Right atrium auricular region (tissue), 2 donors: ENCODE measurements at places on chromosomes 7 and 10. TPM values are rescaled to one million over a fixed set of nuclear protein-coding genes. Genes with fewer than 3 reads are reported as not detected.

- H3K36me3 ChIP-seq = no peaks in the 10 kb centered on the region
- no peak overlapping the region for H3K27ac ChIP-seq
- no peaks in the 10 kb centered on the region for H3K27me3 ChIP-seq
- H3K4me1 ChIP-seq = no peaks in the 10 kb centered on the region
- H3K4me3 ChIP-seq = no peak overlapping the region
Measured at GRCh38 chr10:7484456-7485243, 73.8 kb upstream of the SFMBT2 start.

DNA sequence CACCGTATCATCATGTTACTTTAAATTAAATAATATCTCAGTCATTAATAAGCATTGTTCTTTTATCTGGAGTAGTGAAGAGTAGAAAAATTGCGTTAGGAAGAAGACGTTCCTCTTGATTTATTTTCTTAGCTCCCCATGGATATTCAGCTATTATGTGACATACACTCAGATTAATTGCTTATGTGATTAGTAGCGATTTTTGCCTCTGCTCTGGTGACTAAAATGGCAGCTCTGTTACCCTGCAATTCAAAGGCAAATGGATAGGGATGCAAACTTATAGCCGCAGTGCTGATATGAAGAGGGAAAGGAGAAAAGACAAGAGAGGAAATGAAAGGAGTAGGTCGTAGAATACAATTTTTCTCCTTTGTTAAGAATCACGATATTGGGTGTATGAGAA, 188.4 kb upstream of the MALRD1 start:
- no peaks in the 10 kb centered on the region for H3K36me3 ChIP-seq
- DNase-seq = no peak
- H3K4me3 ChIP-seq = no peak overlapping the region
- no peak overlapping the region for H3K27ac ChIP-seq
- H3K27me3 ChIP-seq = no peaks in the 10 kb centered on the region

GRCh38 chr7:43118313-43118712, 5.9 kb downstream of the HECW1 start:
- H3K4me1 ChIP-seq = peaks cover 8% of the 10 kb centered on the region
- H3K27me3 ChIP-seq = peaks cover 11% of the 10 kb centered on the region
- no peak overlapping the region for H3K27ac ChIP-seq

- no peak overlapping the region for H3K4me3 ChIP-seq
- H3K27me3 ChIP-seq = no peaks in the 10 kb centered on the region
- H3K36me3 ChIP-seq = no peaks in the 10 kb centered on the region
- H3K4me1 ChIP-seq = no peaks in the 10 kb centered on the region
- no peak for DNase-seq
Measured at GRCh38 chr10:557792-558328, 131.6 kb downstream of the DIP2C start.

- no peaks in the 10 kb centered on the region for H3K4me1 ChIP-seq
- no peak overlapping the region for H3K4me3 ChIP-seq
- no peaks in the 10 kb centered on the region for H3K27me3 ChIP-seq
- H3K27ac ChIP-seq = no peak overlapping the region
Measured at GRCh38 chr10:43153901-43154300, 15.7 kb downstream of the CSGALNACT2 start.

- peaks cover 32% of the 10 kb centered on the region for H3K4me1 ChIP-seq
- no peak for DNase-seq
- no peaks in the 10 kb centered on the region for H3K36me3 ChIP-seq
- no peak overlapping the region for H3K4me3 ChIP-seq
Measured at GRCh38 chr7:17040716-17041115, 158.9 kb upstream of the AGR3 start.

DNA sequence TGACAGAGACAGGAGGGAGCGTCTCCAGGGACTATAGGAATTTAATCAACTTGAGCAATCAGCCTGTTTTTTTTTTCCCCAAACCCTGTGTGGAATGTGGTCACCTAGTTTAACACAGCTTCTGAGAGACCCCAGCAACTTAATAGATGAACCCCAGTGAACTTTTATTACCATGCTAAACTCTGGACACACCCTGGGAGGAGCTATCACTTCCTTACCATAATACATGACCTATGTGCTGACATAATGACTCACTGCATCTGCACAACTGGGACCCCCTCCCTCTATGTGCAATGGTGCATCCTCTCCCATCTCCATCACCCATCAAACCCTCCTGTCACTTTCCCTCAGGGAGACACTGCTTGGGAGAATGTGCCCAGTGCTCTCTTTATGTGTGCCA, 83.7 kb downstream of the EPC1 start:
- no peaks in the 10 kb centered on the region for H3K27me3 ChIP-seq
- H3K27ac ChIP-seq = no peak overlapping the region
- no peak for DNase-seq
- H3K4me1 ChIP-seq = no peaks in the 10 kb centered on the region
- no peak overlapping the region for H3K4me3 ChIP-seq

DNA sequence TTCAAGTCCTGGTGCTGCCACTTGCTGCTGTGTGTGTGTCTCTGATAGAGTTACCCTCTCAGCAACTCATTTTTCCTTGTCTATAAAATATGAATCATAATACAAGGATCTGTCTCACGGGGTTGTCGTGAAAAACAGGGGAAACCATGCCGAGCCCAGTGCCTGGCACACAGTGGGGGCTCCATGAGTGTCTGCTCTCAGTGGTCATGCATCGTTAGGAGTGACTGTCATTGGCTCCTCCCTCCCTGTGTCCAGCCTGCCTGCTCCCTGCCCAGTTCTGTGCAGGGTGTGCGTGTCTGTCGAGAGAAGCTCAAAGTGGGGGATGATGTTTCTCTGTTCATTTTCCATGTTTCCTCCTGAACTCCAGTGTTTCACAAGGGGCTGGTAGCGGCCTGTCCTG, 83.6 kb upstream of the LRRC4 start:
- no peaks in the 10 kb centered on the region for H3K27me3 ChIP-seq
- no peak overlapping the region for H3K4me3 ChIP-seq
- DNase-seq = peak; percentile 46
- no peaks in the 10 kb centered on the region for H3K36me3 ChIP-seq

- no peak overlapping the region for H3K4me3 ChIP-seq
- H3K27me3 ChIP-seq = no peaks in the 10 kb centered on the region
- H3K4me1 ChIP-seq = no peaks in the 10 kb centered on the region
- H3K36me3 ChIP-seq = no peaks in the 10 kb centered on the region
- no peak overlapping the region for H3K27ac ChIP-seq
- no peak for DNase-seq
Measured at GRCh38 chr10:116029826-116030225, 243.2 kb downstream of the GFRA1 start.

- DNase-seq = no peak
- no peaks in the 10 kb centered on the region for H3K27me3 ChIP-seq
- no peak overlapping the region for H3K27ac ChIP-seq
- no peaks in the 10 kb centered on the region for H3K36me3 ChIP-seq
- no peaks in the 10 kb centered on the region for H3K4me1 ChIP-seq
Measured at GRCh38 chr7:111101856-111102646, 11.1 kb downstream of the LRRN3 start.

DNA sequence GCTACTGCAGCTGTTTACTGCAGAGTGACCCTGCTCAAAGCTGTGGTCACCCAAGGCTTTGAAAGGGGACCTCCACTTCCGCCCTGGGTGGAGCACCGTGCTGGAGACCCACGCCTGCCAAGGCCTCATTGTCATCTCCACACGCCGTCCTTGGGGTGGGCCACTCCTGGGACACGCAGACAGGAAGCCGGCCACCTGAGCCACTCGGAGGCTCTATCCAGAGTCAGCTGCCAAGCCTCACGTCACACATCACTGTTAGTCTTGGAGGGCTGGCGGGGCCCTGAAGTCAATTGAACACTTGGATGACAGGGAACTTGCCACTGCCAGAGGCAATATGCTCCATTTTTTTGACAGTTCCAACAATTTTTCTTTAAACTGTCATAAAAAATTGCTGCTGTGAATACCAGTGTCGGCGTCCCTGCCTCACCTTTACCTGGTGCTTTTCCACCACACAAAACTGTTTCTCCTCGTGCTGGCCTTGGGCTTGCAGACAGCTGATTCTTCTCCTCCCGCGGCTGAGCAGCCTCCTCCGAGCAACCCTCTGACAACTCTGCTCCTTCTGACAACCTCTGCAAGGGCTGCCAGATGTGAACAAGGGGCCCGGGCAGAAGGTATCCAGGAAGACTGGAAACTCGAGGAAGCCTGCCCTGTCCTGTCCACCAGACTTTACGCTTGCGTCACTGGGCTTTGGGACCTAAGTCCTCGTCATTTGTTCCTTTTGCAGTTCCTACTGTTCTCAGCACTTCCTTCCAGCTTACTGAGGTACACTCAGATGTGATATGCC, 81.9 kb downstream of the EGFR start:
- H3K4me3 ChIP-seq = no peak overlapping the region
- peak overlapping the region; percentile 87 for H3K27ac ChIP-seq
- peak; percentile 90 for DNase-seq
- H3K27me3 ChIP-seq = no peaks in the 10 kb centered on the region
- no peaks in the 10 kb centered on the region for H3K36me3 ChIP-seq
- H3K4me1 ChIP-seq = peaks cover 55% of the 10 kb centered on the region

DNA sequence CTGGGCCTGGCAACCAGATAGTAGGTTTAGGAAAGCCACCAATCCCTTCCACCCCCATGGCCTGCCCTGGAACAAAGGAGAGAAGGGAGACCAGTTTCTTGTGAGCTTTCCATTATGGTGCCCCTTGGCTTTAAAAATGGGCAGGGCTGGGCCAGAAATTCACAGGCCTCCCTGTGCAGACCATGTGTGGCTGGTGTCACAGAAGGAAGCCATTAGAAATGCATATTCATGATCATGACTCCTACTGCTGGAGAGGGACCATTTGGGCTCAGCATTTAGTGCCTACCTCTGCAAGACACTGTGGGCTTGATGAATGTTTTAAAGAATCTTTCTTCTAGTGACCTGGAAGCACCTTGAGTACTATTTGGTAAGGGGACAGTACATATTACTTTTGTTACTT, 108.3 kb downstream of the HECW1 start:
- no peaks in the 10 kb centered on the region for H3K27me3 ChIP-seq
- no peak overlapping the region for H3K4me3 ChIP-seq
- no peaks in the 10 kb centered on the region for H3K36me3 ChIP-seq
- no peak for DNase-seq
- H3K27ac ChIP-seq = no peak overlapping the region
- no peaks in the 10 kb centered on the region for H3K4me1 ChIP-seq

DNA sequence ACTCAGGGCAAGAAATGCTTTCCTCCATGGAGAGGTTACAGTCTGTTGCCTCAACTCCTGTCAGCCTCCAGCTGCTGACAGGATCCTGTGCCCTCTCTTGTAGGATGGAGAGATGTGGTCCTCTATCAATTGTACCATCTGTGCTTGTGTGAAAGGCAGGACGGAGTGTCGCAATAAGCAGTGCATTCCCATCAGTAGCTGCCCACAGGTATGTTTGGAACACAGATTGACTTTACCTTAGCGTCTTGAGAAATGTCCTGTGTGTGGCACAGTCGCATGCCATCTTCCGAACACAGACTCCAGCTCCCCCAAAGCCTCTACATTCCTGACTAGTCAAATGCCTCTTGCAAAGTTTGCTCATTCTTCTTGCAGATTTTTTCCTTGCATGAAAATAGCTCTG, 152.6 kb downstream of the BMPER start:
- no peak for DNase-seq
- H3K4me3 ChIP-seq = no peak overlapping the region
- no peaks in the 10 kb centered on the region for H3K4me1 ChIP-seq
- H3K27ac ChIP-seq = no peak overlapping the region
- H3K27me3 ChIP-seq = no peaks in the 10 kb centered on the region

DNA sequence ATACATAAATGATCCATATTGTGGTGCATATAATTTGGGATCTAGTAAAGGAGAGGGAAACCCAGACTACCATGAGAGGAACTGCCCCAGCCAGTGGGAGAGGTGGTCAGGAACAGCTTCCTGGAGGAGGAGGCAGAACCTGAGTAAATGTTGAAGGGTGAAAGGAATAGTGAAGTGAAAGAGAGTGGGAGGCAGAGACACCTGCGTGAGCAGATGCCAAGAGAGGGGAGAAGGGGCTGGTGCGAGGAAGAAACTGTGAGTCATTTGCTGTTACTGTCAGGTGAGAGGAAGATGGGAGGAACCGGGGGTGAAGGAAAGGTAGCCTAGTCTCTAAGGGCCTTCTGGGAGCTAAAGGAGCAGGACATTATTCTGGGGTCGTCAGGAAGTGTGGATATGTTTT, 294.8 kb downstream of the GRID1 start:
- peak; percentile 43 for DNase-seq
- H3K4me1 ChIP-seq = no peaks in the 10 kb centered on the region
- H3K27ac ChIP-seq = no peak overlapping the region
- no peaks in the 10 kb centered on the region for H3K36me3 ChIP-seq
- H3K27me3 ChIP-seq = no peaks in the 10 kb centered on the region
- H3K4me3 ChIP-seq = no peak overlapping the region

- no peaks in the 10 kb centered on the region for H3K27me3 ChIP-seq
- H3K4me3 ChIP-seq = no peak overlapping the region
- H3K4me1 ChIP-seq = no peaks in the 10 kb centered on the region
Measured at GRCh38 chr7:75958802-75959543, 35.4 kb downstream of the TMEM120A start.

DNA sequence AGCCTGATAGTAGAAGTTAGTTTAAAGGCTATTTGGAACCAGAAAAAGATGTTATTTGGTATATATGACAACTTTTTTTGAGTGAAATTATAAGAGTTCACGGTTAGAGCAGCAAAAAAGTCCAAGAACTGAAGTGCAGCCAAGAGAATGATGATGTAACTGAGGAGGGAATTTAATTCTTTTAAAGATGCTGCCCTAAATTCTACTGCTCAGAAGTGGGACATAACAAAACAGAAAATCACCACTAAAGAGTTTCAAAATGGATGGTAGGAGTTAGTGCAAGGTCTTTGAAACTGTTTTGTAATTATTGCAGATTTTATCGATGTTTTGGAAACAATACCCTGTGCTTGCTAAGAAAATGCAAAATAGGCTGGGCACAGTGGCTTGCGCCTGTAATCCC, 6.5 kb downstream of the SAMD8 start:
- no peaks in the 10 kb centered on the region for H3K4me1 ChIP-seq
- H3K27me3 ChIP-seq = no peaks in the 10 kb centered on the region
- H3K4me3 ChIP-seq = no peak overlapping the region

GRCh38 chr7:157668884-157669767, 332.3 kb downstream of the DNAJB6 start:
- H3K4me1 ChIP-seq = no peaks in the 10 kb centered on the region
- no peak for DNase-seq
- no peak overlapping the region for H3K4me3 ChIP-seq
- no peaks in the 10 kb centered on the region for H3K27me3 ChIP-seq
- H3K36me3 ChIP-seq = no peaks in the 10 kb centered on the region
- no peak overlapping the region for H3K27ac ChIP-seq

GRCh38 chr10:113261161-113261560, 291.7 kb upstream of the HABP2 start:
- H3K4me3 ChIP-seq = no peak overlapping the region
- H3K27me3 ChIP-seq = no peaks in the 10 kb centered on the region
- no peak overlapping the region for H3K27ac ChIP-seq
- no peaks in the 10 kb centered on the region for H3K4me1 ChIP-seq

The VSTM4 gene
- total RNA-seq = 17.6 TPM

The AKR1C3 gene
- total RNA-seq = 48.9 TPM

The IGF2BP3 gene
- not detected for total RNA-seq

The LRRN3 gene
- 6.6 TPM for total RNA-seq
